ENCODE measurements at places on chromosomes 5 and 9.
A peak's percentile ranks its signal among the peaks of the same experiment; 100 is the strongest.

GRCh38 chr9:20377790-20378189 is 244.5 kb downstream of the MLLT3 start:
- no peak for DNase-seq

DNA sequence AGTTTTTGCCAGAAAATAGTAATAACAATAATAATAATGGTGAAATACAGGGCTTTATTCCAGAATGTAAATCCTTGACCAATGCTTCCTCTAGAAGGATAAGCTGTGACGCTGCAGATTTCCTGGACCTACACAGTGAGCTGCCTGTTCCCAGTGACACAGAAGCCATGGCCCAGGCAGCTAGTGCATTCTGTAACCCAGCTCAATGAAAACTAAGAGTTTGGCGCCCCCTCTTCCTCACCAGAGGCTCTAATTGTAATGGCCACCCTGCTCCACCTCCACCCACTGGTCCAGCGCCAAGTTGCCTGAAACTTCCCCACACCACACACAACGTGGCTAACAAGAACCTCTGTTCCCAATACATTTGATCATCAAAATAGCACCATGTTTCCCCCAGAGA is 248.1 kb downstream of the CETN3 start:
- DNase-seq: peak; percentile 15

- DNase-seq: no peak
These were observed 178.5 kb upstream of the PITX1 start for GRCh38 chr5:135212361-135213026.

DNA sequence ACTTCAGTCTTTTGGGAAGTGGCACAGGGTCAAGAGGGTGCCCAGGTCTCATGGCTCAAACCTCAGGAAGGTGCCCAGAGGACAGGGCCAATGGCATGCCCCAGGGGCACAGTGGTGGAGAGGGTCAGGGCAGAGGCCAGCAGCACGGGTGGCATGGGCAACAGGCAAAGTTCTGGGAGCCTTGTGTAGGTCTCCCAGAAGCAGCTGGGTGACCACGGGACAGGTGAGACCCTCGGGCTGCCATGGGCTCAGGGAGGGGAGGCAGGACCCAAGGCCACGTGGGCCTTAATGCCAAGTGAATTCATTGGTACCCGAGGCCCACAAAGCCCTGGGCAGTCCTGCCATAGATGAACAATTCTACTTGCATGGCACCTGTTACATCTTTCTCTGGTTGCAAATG is 72.4 kb upstream of the ADAMTS2 start:
- no peak for DNase-seq

DNA sequence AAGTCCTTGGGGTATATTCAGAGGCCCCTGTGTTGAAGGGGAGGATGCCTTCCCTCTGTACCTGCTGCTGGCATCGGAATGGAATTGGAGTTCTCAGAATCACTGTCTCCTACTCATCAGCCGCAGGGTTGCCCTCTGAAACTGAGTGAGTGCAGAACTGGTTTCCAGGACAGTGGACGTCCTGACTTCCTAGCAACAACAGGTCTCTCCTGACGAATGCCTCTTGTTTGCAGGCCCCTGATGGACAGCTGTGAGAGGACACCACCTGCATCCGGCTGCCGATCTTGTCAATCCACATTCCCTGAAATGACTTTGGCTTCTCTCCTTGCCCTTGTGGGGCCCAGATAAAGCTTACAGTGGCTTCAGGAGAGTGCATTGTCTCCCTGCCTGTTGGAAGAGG is 274.5 kb downstream of the NSG2 start:
- DNase-seq: no peak

DNA sequence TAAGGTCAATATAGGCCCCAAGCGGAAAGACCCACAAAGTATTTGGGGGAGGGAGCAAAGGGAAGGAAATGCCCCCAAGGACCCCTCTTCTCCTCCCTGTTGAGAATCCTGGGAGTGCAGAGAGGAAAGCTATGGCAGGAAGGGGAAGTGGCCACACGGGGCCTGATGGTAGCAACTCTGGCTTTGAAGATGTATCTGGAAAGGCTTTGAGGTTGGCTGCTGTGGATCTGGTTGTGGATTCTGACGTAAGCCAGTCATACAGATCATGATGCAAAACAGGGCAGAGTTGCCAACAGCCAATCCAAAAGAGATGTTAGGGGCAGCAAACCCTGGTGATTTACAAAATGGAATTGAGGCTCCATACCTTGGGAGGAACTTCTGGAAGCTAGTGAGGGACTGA is 108.8 kb downstream of the PRKACG start:
- DNase-seq: no peak
